ENCODE measurements at places on chromosomes 7 and 10.

DNA sequence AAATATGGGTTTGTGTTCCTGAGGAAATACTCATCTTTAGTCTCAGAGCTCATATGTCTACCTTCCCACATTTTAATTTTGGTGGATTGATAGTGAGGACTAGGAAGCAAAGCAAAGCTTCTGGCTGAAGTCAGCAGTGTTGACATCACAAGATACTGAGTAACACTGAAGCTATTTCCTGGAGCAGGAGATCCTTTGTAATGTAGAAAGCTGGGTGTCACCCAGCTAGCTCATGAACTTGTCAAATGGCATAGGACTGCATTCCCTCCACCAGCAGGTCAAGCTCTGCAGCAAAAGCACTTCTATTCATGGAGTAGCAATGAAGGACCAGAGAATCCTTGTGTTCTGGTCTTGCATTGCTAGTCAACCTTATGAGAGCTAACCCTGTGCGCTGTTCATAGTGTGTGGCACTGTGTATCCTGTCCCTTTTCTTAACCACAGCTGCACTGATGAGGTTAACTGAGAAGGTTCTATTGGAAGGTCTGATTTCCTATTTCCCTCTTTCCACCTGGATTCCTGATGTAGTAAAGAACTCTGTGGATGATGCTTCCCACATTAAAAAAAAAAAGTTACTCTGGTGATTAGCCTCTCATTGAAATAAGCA is 94.8 kb upstream of the ZNF804B start:
- no peak for DNase-seq

GRCh38 chr7:150797661-150798060 is 2.5 kb downstream of the TMEM176B start:
- no peak for DNase-seq

DNA sequence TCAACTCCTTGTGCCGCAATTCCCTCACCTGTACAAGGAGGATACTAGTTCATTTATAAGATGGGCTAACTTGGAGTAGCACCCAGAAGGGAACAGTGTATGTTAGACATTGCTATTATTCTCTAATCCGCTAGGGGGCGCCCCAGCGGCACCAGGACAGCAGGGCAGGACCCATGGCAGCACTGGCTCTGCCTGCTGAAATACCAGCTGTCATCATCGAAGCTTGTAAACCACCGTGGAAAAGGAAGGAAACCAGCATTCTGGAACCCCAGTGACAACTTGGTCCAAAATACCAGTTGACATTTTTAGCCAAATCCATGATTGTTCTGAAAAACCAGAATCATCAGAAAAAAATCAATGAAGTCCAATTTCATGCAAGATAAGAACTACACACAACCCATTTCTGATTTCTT is 134.4 kb downstream of the ITGA8 start:
- no peak for DNase-seq

DNA sequence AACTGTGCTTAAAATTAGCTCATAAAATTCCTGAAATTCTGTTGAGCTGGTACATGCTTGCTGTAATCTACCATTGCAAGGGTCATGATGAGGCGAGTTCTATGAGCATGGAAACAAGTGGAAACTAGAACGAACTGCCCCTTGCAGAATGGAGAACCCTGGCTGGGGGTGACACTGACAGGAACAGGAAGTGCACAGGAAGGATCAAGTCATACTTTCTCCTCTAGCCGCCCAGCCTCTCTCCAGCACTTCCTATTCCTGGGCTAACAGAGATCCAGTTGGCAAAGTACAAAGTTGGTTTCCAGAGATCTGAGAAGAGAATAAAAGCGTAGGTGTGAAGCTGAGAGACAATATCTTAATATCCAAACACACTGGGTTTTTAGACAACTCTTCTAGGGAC is 414.2 kb upstream of the PODXL start:
- no peak for DNase-seq

GRCh38 chr10:98899018-98899417 is 336.6 kb downstream of the HPSE2 start:
- DNase-seq = no peak

GRCh38 chr7:69108097-69108496 is 490.2 kb upstream of the AUTS2 start:
- DNase-seq = no peak

DNA sequence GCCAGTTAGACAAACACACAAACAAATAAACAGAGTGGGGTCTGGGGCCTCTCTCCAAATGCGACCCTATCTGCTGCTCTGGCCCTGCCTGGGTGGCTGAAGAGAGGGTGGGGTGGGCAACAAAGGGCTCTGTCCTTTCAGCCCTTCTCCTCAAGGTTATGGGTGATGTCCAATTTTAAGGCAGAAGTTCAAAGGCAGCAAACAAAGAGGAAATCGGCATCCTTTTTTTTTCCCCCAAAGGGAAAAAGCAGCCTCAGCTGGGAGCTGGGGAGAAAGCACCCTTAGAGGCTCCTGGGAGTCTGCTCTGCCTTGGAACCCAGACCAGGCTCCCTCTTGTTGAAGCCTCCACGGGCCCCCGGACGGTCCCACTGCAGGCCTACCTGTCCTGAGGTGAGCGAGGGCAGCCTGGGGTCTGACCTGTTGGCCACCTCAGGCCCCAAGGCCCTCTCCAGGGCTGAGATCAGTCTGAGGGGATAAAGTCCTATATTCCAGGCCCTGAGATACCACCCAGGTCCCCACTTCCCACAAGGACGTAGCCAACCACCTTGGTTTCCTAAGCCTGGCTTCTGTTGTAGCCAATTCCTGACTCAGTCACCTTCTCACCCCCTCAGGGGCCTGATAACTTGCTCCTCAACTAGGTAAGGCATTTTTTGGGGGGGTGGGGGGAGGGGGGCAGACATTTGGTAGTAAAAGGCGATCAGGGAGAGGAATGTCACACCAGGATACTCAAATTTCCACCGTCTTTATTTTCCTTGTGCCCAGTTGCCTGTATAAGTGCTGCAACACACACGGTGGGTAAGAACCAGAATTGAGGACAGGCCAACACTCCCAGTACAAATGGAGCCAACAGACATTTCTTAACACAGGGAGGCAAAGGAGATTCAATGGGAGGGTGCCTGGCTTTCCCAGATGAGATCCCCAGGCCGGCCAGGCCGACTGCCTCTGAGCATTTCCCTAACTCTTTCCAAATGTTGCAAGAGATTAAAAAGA is 4.3 kb downstream of the HOXA11 start:
- no peak for DNase-seq

GRCh38 chr10:129854796-129855705 is 109.0 kb downstream of the EBF3 start:
- no peak for DNase-seq

DNA sequence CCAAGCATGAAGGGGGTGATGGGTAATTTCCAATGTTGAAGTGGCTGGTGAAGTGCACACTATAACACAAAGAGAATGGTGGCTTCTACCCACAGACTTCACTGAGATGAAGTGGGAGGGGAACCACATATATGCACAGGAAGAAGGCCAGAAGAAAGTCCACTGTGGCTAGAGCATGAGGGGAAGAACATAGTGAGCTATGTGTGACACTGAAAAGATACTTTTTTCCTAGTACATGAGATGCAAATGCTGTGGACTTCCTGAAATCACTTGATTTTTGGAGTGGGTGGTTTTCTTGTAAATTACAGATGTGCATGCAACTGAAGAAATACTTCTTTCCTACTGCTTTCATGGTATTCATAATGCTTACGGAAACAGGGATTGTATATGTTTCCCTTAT is 115.6 kb upstream of the PHYHIPL start:
- no peak for DNase-seq

- DNase-seq = no peak
Observed at GRCh38 chr7:75968012-75968411, 26.4 kb downstream of the TMEM120A start.

GRCh38 chr7:117992635-117993376 is 119.6 kb upstream of the CTTNBP2 start:
- DNase-seq = no peak

GRCh38 chr7:33591490-33591889 is 313.8 kb upstream of the BMPER start:
- no peak for DNase-seq

DNA sequence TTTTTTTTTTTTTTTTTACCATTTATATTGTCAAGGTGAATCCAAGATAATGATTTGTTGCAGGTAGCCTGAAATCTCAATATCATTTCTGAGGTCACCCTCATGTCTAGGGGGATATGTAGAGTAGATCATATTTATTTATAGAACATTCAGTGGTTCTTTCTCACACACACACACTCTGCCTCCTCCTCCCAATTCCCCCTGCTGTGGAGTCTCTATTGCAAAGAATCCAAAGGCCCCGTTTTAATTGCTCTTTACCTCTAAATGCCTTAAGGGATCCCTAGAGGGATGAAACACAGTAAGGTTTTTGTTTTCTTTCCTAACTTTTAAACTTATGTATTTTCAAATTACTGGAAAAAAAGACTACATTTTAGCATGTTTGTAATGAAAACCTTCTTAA is 170.0 kb downstream of the PRKG1 start:
- DNase-seq = no peak

- no peak for DNase-seq
Observed at GRCh38 chr10:93566435-93567276, at the start of gene FFAR4. FFAR4 (plus strand) TSS chr10:93566665; CDS start chr10:93566721, 56 bp downstream.

Data from activated CD4-positive, alpha-beta T cell treated with anti-CD3 and anti-CD28 coated beads, Interleukin-2, amount 50 U/mL, for 4 hours (primary cell).